ENCODE measurements at places on chromosomes 5 and 9. TPM values are rescaled to one million over a fixed set of nuclear protein-coding genes. Genes with fewer than 3 reads are reported as not detected.

Gene SEMA6A
- 0.23 TPM for total RNA-seq

Gene FGF18
- not detected for total RNA-seq

Gene LCN9
- total RNA-seq, result not detected

Gene IL4
- not detected for total RNA-seq

Gene ANKRD20A1
- total RNA-seq, result not detected

Gene TUSC1
- 9.4 TPM for total RNA-seq

All from smooth muscle cell of the pulmonary artery (primary cell).